ENCODE measurements at places on chromosomes 6 and 20. TPM values are rescaled to one million over a fixed set of nuclear protein-coding genes. Genes with fewer than 3 reads are reported as not detected.

- no peak for DNase-seq
Measured at GRCh38 chr6:118280210-118280609, 267.9 kb upstream of the PLN start.

Gene ZNF335
- 36.9 TPM for total RNA-seq

DNA sequence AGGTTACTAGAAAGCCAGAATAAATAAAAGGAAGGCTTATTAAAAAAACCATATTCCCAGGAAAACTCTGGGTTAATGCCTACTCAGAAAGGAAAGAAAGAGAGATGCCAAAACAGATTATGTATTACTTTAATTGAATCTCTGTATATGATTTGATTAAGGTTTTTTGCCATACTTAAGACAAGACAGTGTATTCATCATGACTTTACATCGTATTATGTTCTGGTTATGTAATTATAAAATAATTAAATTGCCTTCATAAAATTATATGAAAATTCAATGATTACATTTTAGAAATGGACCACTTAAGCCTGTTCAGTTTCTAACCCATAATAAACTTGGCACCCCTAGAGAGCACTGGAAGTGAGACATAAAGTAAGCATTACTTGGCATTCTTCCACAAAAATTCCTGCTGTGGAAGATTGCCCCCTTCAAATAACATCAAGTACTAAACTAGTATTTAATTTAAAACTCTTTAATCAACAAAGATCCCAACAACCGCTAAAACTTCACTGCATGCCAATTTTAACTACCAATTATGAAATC is 20.8 kb upstream of the IBTK start:
- peak; percentile 60 for DNase-seq

Gene CCN2
- 33.2 TPM for total RNA-seq

GRCh38 chr6:152534541-152534940 is 102.6 kb downstream of the SYNE1 start:
- no peak for DNase-seq

- no peak for DNase-seq
Measured at GRCh38 chr6:83097204-83097603, 29.7 kb downstream of the DOP1A start.

GRCh38 chr6:109023356-109023925 is 71.2 kb downstream of the SESN1 start:
- DNase-seq: no peak

- DNase-seq: no peak
Measured at GRCh38 chr20:11867291-11867919, 50.3 kb upstream of the BTBD3 start.

Gene OR2J3
- total RNA-seq: not detected

- no peak for DNase-seq
Measured at GRCh38 chr20:16609066-16609465, 35.8 kb upstream of the KIF16B start.

- no peak for DNase-seq
Measured at GRCh38 chr6:9197726-9198125, 762.4 kb upstream of the SLC35B3 start.

Gene ADGRG6
- total RNA-seq: 73.2 TPM

- DNase-seq: no peak
Measured at GRCh38 chr20:22473293-22473692, 111.1 kb downstream of the FOXA2 start.

GRCh38 chr20:32031007-32031958 is 20.8 kb upstream of the HCK start:
- DNase-seq: peak; percentile 84

Gene HUS1B
- total RNA-seq: 4.2 TPM

Gene ZNF391
- total RNA-seq: 5.9 TPM

DNA sequence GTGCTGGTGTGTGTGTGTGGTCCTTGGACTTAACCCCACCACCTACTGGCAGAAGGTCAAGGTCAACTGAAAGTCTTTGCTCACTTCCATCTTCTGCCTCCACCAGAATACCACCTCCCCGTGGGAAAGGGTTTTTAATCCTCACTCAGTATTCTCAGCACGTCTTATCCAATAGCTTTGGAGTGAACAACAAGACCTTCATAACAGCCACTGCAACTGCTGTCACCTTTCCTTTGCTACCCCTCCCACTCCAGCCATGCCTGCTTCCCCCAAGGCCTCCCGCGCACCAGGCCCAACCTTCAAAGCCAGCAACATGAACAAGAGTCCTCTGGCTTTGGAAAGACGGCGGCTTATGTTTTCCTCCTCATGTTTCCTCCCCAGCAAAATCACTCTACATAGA is 787 bp upstream of the BTN2A2 start:
- no peak for DNase-seq

Gene RARS2
- 12.7 TPM for total RNA-seq

Gene DOP1A
- total RNA-seq: 7.5 TPM

Gene EEF1A2
- total RNA-seq: 463 TPM

Gene TRDN
- total RNA-seq: not detected

DNA sequence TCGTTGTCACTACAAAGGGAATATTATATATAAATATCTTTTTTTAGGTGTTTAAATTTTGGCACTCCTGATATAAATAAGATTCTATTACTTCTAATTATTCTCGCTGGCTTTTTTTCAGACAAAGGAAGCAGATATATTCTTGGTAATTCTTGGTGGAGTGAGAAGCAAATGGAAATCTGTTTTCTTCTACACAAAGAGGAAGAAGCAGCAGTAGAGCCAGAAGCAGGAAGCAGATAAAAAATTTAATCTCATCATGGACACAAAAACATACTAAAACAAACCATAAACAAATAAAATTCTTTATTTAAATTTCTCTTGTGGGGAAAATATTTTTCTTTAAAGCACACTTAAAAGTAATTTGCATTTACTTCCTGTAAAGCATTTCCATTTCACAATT is 3.7 kb upstream of the KIAA0319 start:
- no peak for DNase-seq

- no peak for DNase-seq
Measured at GRCh38 chr20:63009988-63010769, 3.4 kb upstream of the BHLHE23 start.

- peak; percentile 71 for DNase-seq
Measured at GRCh38 chr6:118283766-118284165, 264.3 kb upstream of the PLN start.

- no peak for DNase-seq
Measured at GRCh38 chr20:20426655-20426907, 58.7 kb downstream of the INSM1 start.

DNA sequence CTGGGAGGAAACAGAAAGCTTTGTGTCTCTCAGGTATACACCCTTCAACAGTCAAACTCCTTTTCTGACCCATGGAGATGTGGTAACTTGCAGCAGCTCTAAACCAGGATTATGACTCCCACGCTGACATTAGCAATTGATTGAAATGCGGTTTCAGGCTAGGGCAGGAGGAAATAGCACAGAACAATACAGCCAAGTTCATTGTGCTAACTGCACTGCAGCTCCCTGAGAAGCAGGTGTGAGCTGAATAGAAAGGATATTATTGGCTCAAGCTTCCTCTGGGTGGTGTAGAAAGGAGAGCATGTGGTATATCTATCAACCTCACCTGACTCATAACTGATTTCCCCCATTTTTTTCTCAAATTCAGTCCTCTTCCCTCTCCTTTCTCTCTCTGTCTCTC is 612.3 kb upstream of the BTBD3 start:
- no peak for DNase-seq

GRCh38 chr20:57388953-57389694 is 2.1 kb upstream of the RBM38 start:
- peak; percentile 89 for DNase-seq

Gene ENPP4
- 2.8 TPM for total RNA-seq

Gene LGSN
- total RNA-seq: not detected

- peak; percentile 85 for DNase-seq
Measured at GRCh38 chr20:63739130-63740069, at the start of gene SLC2A4RG. SLC2A4RG (plus strand) TSS chr20:63739776; CDS start chr20:63739913, 137 bp downstream.

Gene RAET1L
- total RNA-seq: 1.1 TPM

DNA sequence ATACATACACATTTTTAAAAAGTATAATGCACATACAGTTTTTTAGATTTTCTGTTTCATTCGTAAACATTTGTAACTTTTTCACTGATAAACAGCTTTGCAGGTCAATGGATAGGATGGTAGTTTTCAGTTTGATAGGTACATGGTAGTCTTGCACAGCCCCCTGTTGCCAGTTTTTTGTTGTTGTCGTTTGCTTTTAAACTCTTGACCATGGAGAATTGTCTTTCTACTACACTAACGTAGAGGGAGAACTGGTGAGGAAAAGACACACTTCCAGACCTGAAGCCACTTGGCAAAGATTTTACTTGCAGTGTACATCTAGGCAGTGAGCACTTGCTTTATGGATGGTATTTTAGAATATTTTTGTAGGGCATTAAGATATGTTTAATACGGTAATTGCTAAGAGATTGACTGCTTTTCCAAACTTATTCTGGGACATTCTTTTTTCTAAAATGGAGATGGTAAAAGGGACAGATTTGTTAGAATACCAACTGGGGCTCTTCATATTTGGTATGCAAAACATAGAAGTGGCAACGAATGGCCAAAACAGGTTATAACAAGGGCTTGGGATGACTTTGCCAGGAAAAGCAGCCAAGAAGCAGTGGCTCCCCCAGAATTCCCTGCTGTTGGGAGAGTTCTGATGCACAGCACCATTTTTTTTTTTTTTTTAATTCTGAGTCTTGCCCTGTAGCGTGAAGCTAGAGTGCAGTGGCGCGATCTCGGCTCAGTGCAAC is 1.5 kb downstream of the PYGB start:
- DNase-seq: peak; percentile 50

DNA sequence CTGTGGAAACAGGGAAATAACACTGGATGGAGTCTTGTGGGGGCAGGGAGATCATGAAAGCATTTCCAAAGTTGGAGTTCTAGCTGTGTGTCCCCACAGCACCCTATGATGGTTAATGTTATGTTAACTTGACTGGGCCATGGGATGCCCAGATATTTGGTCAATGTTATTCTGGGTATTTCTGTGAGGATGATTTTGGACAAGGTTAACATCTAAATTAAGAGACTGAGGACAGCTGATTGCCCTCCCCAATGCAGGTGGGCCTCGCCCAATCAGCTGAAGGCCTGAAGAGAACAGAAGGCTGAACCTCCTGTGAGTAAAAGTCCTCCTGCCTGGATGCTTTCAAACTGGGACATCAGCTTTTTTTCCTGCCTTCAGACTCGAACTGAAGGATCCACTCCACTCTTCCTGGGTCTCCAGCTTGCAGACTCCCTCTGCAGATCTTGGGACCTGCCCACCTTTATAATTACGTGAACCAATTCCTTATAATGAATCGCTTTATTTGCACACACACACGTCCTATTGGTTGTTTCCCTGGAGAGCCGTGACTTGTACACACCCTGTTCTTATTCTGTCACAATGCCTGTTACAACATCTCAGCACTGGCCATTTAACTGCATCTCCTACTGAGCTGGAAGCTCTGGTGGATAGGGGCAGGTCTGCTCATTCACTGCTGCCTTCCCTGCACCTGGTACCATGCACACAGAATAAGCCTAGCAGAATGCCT is 99.5 kb upstream of the IYD start:
- DNase-seq: no peak

GRCh38 chr6:119294984-119295383 is 54.6 kb downstream of the MAN1A1 start:
- no peak for DNase-seq

DNA sequence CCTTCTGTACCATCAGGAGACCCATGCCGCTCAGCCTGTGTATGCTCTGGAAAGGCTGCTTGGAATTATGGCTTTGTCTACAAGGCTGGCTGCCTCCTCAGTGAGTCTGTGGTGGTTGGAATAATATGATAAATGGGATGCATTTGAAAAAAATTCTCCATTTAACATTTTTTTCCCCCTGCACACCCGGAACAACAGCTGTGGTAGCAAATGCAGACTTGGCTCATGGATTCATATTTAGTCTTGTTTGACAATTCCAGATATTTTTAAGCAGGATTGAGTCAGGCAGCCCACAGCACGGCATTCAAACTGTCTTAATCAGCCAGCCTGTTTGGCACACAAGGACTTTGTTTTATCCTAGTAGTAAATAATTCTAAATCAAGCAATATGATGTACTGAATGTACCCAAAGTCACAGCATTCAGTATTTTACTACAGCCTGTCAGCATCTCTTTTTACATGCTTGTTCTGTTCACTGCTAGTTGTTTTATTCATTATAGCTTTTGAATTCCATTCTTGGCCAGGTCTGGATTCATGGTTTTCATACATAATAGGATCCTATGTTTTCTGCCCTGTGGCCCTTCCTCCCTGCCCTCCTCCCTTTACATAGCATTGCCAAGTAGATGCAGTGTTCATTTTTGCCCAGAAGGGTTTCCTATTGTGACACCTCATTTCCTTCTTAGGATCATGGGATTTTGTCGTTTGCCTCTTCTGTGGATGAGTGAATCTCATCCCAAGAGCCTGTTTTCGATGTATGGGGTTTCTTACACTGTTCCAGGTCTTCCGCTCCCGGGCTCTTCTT is 68.1 kb downstream of the LRRC1 start:
- DNase-seq: peak; percentile 27

Gene SCUBE3
- total RNA-seq: 2.4 TPM

Gene MBOAT1
- 10.3 TPM for total RNA-seq

Gene AIF1
- total RNA-seq: not detected
